ENCODE measurements at places on chromosomes 16 and 17.

DNA sequence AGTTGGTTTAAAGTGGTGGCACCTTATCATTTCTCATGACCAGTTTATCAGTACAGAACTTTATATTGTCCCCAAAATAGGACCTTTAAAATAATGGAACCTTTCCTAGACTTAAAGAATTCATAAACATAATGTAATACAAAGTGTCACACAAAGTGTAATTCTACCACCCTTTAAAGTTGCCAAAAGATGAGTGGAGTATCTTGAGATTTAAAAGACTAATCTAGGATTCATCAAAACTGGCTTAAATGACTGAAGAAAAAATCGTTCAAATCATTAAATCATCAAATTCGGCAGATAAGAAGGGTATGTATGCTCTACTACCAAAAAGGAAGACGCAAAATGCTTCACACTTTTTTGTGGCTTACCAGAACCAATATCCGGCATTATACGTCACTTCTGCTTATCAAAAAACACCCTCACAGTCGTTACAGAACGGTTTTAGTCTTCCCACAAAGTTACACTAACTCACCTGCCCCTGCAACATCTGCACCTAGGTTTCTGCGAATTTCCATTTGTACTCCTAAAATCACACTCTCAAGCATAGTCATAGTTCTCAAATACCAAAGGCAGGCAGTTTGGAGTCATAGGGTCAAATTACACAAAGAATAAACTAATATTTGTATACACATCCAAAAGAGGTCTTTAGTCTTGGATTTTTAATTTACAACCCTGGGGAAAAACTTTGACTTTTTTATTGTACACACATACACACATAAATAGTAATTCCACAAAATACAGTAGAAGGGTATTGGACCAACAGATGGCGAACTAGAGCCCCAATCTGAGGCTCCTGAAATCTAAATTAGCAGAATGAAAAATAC lies 1.4 kb upstream of the KANSL1 start:
- DNase-seq: no peak

- DNase-seq: no peak
These were observed 109.0 kb upstream of the DHX40 start for GRCh38 chr17:59456428-59456827.

GRCh38 chr16:48075398-48075797 lies 80.4 kb downstream of the ABCC12 start:
- DNase-seq: no peak

GRCh38 chr17:19306160-19307111 lies 56.1 kb downstream of the B9D1 start:
- no peak for DNase-seq

DNA sequence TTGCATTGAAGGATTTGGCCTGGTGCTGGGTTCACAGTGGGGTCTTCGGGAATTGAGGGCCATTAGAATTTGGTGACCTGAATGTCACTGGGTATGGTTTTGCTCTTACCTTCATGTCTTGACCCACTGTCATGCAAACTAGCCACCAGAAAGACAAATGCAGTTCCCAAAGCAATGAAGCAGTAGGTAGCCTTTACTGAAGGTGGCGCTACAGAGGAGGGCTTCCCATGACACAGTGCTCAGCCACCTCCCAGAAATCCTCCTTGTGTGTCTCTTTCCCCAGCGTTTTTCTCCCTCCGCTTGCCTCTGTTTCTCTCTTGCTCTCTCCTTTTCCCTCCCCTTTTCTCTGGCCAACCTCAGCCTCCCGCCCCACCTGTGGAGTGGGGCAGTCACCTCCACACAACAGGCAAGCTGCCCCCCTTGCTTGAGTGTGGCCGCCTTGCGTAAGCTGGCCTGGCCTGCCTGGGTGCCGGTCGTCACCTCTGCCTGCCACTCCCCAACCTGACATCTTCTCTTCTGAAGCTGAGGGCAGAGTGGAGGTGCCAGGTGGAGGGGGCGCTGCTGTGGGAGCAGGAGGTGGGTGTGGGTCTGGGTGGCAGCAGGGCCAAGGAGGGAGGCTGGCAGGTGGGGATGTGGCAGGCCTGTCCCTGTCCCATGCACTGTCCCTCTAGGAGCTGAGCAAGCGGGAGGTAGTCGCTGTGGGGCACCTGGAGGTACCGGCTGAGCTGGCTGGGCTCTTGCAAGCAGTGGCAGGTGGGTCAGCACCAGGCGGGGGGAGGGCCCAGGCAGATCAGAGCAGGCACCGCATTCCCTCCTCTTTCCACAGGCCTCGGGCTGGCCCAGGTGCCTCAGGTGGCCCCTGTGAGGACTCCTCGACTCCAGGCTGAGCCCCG lies 34.7 kb downstream of the MYO15A start:
- DNase-seq: no peak
